ENCODE measurements at places on chromosomes 1 and 21.
A peak's percentile ranks its signal among the peaks of the same experiment; 100 is the strongest.

DNA sequence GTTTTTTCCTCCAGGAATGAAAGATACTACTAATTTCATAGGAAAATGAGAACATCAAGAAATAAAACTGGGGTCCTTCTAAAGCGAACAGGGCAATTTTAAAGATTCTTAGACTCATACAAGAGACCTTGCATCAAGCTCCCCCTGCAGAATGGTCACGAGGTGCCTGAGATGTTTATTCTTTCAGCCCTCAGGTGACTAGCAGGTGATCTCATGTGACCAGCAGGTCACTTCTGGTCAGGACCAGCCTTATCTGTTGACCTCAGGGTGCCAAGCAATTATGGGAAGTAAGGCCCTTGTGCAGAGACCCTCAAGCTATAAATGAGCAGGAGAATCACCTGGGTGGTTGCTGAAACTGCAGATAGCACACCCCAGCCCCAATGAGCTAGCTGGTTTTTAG, 20.6 kb upstream of the TMEM51 start:
- DNase-seq = no peak

GRCh38 chr1:171590022-171590421, 32.0 kb upstream of the MYOCOS start:
- DNase-seq = no peak

DNA sequence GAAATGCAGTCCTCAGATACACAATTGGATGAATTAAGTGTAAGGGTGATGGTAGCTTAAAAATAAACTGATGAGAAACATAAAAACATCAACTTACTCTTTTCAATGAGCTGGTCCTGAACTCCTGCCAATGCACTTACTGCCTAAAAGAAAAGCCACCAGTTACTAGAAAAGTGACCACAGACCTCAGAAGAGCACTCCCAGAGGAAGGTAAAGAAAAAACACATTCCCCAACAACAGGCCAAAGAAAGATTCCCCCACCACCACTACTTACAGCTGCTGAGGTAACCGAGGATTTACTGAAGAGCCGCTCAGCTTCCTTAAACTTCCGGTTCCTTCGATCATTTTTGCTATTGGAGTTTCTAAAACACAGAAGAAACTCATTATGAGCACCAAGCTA, 5.4 kb downstream of the MEAF6 start:
- no peak for DNase-seq

- DNase-seq = no peak
Observed at GRCh38 chr1:30450818-30451233, 272.6 kb downstream of the MATN1 start.

- peak; percentile 40 for DNase-seq
Observed at GRCh38 chr1:100354971-100355394, 2.7 kb downstream of the CDC14A start.

- DNase-seq = no peak
Observed at GRCh38 chr21:21204366-21204996, 206.3 kb downstream of the NCAM2 start.

DNA sequence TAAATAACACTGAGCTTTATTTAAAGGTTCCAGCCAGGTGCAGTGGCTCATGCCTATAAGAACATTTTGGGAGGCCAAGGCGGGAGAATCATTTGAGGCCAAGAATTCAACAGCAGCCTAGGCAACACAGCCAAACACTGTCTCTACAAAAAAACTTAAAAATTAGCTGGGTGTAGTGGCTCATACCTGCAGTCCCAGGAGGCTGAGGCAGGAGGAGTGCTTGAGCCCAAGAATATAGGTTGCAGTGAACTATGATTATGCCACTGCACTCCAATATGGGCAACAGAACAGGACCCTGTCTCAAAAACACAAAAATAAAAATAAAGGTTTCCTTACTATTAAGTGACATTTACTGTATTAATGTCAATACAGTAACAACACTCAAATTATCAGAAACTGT, 2.1 kb downstream of the TAF12 start:
- no peak for DNase-seq

- no peak for DNase-seq
Observed at GRCh38 chr1:7171574-7171973, 386.3 kb downstream of the CAMTA1 start.

- no peak for DNase-seq
Observed at GRCh38 chr1:248404024-248404423, 1.2 kb downstream of the OR2T1 start.

GRCh38 chr1:230002164-230002803, 64.8 kb upstream of the GALNT2 start:
- no peak for DNase-seq

DNA sequence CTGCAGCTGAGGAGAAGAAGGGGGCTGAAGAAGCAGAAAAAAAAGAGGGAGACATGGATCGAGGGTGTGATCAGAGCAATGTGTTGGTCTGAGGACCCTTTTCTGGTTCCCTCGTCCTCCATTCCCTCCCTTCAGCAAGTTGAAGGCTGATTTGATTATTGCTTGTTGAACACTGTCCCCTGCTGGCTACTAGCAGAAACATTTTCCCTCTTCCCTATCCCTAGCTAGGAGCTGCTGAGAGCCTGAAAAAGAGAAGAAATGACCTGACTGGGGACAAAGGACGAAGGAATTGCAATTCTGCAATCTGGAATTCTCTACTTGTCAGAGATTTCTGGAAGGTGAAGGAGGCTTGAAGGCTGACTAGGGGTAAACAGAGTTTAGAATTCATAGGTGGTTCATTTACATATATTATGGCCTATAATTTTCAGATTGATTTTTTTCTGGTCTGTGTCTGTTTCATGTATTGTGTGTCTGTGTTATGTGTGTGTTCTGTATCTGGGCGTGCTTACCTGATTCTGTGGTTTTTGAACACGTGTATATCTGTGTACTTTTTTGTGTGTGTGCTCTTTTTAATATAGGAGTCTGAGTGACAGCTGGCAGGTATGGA, 9.8 kb downstream of the NHLH1 start:
- peak; percentile 70 for DNase-seq

DNA sequence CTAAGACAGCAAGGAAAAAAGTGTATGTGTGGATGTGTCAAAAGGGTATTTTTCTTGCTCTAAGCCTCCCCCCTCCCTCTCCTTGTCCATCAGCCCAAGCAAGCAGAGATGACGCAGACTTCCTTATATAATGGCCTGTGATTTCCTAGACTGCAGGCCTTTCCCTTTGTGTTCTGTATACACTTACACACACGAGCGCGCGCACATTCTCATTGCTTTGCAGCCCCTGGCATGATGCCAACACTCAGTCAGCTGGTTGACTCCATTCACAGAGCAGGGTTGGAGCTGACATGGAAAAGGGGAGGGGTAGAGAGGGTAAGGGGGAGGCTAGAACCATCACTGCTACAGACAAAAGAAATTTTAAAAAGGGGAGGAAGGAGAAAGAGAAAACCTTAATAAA, 41.8 kb downstream of the GATAD2B start:
- DNase-seq = peak; percentile 96

DNA sequence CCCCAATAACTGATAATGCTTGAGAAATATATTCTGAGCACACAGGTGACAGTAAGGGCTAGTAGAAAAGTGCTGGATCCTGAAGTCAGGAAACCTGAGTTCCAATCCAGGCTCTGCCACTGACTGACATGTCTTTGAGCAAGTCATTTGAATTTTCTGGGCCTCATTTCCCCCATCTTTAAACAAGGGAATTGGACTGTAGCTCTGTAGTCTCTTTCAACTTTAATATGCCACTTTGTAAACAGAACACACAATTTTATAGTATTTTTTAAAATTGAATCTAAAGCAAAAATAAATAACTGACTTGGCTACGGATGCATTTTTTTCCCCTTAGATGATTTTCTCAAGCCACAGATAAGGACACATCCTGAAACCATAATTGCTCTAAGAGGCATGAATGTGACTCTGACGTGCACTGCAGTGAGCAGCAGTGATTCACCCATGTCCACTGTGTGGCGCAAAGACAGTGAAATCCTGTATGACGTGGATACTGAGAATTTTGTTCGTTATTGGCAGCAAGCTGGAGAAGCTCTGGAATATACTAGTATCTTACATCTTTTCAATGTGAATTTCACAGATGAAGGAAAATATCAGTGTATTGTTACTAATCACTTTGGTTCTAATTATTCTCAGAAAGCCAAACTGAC, 37.0 kb downstream of the LRIG2 start:
- DNase-seq = no peak

DNA sequence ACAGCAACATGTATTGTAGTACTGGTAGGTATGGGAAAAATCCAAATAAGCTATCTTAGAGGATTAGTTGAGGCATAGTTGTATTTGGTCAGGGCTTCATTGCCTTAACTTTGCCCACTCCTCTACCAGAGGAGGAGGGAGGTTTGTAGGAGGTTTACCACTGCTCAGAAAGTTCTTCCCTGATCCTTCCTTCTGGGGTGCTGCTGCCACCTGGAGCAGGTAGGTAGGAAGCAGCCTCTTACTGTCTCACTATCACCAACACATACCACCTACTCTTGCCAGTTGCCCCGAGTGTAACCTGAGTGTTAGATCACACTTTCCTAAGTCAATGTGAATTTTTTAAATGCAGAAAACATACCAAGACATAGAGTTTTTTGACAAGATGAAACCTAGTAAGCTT, 24.1 kb upstream of the ZSWIM5 start:
- no peak for DNase-seq

GRCh38 chr1:56797065-56797685, 22.0 kb downstream of the FYB2 start:
- DNase-seq = peak; percentile 16

DNA sequence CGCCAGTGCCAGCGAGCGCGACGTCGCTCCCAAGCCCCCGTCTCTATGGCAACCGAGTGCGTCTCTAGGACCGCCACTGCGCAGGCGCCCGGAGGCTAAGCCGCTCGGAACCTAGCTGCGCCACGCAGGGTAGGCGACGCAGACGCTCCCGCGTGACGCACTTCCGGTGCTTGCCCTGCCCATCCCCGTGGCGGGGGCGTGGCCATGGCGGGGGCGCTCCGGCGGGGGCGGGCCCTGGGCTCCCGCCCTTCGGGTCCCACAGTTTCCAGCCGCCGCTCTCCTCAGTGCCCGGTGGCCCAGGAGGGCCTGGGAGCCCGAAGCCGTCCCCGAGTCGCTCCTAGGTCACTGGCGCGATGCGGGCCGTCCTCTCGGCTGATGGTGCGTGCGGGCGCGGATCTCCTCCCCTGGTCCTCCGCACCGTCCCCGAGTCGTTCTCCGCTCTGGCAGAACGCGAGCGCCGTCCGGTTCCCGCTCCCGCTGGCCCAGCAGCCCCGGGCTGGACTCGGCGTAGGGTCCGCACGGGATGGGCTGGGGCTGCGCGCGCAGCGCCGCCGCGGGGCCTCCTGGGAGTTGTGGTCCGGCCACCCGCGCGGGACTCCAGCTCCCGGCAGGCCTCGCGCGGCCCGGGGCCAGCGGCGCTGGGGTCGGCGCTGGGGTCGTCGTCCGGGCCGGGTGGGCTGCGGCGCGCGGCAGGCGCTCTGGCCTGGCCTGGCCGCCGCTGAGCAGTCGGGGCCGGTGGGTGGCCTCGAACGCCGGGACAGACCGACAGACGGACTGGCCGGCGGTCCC, at the start of gene MIB2:
TSS of gene MIB2 (plus strand) at position 245 of the 789 bp plus-strand sequence. CDS start 7,953 bp downstream, outside the sequence.
- DNase-seq = peak; percentile 98

DNA sequence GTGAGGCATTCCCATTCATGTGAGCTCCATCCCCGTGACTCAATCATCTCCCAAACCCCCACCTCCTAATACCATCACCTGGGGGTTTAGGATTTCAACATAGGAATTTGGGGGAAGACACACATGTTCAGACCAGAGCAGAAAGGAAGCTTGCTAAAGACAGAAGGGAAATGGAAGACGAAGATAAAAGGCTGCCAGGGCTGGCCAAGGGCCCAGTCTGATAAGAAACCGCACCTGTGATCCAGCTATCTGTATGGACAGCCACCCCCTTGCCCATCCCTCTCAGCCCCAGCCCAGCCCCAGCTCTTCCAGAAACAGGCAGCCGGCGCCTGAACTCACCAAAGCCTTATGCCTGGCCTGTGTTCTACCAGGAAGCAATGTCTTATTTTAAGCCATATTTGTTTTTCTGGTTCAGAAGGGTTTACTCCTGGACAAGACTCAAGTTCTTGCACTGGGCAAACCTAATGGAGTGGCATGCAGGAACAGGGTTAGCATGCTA, 198.4 kb upstream of the VAMP3 start:
- no peak for DNase-seq

- no peak for DNase-seq
Observed at GRCh38 chr1:222781251-222781650, 33.6 kb upstream of the DISP1 start.

GRCh38 chr1:231612393-231613089, 14.0 kb upstream of the DISC1 start:
- no peak for DNase-seq

GRCh38 chr1:109040627-109040988, 1.3 kb downstream of the WDR47 start:
- no peak for DNase-seq

DNA sequence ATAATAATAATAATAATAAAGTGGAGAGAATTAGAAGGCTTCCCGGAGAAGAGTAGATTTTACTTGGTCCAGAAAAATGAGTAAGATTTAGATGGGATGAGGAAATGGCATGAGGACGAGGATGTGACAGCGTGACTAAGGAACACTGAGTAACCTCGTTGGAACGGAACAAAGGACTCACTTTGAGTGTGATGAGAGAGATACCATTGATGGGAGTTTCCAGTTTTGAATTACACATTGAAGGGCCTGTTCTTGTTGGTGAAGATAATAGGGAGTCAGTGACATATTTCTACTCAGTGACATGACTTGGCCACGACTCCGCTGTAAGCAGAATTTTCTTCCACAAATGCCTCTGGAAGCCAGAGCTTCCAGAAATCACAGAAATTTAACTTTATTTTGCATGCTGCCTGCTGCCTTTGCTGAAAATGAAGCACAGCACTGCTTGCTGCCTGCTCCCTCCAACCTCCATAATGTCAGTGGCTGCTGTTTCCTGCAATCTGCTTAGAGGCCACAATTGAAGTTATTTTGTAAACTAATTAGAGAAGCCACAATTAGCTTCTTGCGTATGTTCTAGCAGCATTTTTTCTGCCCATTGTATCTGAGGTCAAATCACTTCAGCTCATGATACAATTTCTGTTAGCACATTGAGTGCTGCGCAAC, 33.7 kb upstream of the FBXO28 start:
- DNase-seq = peak; percentile 5

DNA sequence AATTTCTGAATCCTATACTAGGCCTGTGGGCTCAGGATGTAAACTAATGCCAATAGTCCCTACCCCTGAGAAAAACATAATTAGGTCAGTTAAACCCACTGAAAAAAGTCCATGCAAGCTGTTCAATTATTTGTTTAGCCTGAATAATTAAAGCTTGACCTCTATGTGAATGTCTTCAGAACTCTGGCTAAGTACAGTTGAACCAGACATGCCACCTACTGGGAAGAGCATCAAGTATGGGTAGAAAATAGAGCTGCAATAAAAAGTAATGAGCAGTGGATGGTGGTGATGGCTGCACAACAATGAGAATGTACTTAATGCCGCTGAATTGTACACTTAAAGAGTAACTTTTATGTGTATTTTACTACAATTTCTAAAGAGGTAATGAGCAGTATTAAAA, 23.6 kb upstream of the SLC19A2 start:
- no peak for DNase-seq

Measured in SJCRH30 (cell line).